ENCODE measurements at places on chromosomes 7 and 10.

DNA sequence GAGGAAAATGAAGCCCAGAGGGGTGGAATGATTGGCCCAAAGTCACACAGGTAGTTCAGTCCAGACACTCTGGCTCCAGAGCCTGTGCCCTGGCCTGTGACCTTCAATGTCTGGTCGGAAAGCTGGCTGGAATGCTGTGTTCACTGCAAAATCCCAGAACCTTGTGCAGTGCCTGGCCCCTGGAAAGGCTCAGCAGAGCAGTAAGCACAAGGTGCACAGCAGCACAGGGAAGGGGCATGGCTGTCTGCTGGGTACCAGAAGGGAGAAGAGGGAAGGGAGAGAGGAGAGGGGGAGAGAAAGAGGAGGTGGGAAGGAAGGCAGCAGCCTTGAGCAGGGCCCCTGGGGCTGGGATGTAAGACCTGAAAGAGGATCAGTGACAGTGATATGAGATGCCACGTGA is 28.4 kb upstream of the C10orf71 start:
- DNase-seq: no peak

DNA sequence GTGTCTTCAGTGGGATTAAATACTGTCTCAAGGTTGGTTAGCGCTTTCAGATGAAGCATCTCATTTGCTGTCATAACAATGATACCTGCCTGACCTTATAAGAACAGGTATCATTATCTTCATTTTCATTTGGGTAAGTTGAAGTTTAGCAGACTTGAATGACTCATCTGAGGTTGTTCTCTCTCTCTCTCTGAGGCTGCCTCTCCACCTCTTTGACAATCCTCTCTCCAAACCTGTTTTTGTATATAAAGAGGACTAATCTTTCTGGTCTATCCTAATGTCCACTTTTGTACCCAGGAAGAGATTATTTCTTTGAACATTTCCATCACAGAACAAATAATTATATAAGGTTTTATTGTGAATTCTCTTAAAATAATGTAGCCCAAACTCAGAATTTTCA is 291.4 kb downstream of the KLF6 start:
- DNase-seq: no peak

DNA sequence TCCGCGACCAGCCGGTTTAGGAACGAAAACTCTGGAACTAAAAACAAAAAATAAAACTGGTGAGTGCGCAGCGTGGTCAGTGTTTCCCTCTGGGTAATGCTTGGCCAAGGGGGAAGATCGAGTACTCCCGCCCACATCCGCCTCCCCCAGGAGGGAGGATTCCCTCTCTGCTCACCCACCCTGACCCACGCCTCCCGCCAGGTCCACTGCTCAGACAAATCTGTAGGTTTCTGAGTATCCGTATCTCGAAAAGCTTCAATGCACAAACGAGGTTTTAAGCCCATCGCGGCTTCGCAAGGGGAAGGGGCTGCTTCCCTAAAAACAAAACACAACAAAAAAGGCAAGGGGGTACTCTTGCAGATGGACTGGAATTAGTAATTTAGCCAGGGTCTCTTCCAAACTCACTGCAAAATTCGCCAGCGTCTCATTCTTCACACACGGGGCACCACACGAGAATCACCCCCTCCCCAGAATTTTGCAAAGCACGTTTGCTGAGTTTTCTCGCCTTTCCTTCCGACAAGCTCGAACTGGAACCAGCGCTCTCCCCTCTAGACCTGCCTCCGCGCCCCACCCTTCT is 75.2 kb downstream of the INSIG1 start:
- no peak for DNase-seq

DNA sequence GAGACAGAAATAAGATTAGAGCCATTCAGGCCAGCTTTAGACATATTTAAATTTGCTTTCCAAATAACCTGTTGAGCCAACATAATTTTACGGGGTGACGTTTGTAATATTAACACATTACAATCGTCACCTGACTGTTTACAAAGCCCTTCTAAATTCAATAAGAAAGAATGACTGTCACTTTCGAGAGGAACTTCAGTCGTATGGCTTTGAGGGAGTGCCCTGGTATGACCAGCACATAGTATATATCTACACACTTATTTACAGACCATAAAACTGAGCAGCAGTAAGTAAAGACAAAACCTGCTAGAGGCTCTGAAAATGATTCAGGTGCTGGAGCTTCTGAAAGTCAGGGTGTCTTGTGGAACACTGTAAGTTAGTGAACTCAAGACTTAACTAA is 62.4 kb downstream of the BLNK start:
- no peak for DNase-seq

GRCh38 chr10:3805791-3806461 is 20.9 kb upstream of the KLF6 start:
- DNase-seq: peak; percentile 68

GRCh38 chr10:127618797-127619196 is 69.7 kb downstream of the NPS start:
- DNase-seq: no peak

- peak; percentile 60 for DNase-seq
These were observed 1.1 kb downstream of the REEP3 start for GRCh38 chr10:63522277-63522687.

- DNase-seq: peak; percentile 89
These were observed 158.8 kb downstream of the SH3PXD2A start for GRCh38 chr10:103696411-103697145.

DNA sequence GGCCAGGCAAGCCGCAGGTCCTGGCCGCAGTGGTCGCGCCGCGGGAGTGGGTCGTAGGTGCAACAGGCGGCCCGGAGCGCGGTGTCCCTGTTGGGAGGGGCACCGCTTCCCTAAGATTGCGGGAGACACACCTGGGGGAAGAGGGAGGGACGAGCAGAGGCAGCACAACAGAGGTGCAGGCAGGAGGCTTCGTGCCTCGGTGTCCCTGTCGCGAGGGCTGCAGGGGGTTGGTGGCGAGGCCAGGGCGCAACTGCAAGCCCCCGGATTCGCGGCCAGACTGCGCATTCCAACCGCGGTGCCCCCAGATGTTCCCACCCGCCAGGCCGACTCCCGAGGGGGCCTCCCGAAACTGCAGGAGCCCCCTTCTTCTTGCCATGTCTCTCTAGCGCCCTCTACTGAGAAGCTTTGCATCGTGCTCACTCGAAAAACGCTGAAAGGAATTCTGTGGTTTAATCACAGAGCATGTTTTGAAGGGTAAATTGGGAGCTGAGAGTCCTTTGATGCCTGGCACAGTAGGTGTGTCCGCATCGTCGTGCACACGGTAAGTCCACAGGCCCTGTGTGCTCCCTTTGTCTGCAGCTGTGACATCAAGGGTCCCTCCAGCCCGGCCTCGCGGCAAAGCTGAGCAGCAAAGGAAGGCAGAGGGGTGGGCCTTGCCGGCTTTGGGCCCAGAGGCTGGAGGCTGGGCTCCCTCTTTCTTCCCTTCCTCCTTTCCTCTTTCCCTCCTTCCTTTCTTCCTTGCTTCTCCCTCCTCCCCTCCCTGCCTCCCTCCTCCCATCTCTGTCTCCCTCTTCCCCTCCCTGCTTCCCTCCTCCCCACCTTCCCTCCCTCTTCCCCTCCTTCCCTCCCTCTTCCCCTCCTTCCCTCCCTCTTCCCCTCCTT is 6.2 kb upstream of the MBL2 start:
- DNase-seq: peak; percentile 67

DNA sequence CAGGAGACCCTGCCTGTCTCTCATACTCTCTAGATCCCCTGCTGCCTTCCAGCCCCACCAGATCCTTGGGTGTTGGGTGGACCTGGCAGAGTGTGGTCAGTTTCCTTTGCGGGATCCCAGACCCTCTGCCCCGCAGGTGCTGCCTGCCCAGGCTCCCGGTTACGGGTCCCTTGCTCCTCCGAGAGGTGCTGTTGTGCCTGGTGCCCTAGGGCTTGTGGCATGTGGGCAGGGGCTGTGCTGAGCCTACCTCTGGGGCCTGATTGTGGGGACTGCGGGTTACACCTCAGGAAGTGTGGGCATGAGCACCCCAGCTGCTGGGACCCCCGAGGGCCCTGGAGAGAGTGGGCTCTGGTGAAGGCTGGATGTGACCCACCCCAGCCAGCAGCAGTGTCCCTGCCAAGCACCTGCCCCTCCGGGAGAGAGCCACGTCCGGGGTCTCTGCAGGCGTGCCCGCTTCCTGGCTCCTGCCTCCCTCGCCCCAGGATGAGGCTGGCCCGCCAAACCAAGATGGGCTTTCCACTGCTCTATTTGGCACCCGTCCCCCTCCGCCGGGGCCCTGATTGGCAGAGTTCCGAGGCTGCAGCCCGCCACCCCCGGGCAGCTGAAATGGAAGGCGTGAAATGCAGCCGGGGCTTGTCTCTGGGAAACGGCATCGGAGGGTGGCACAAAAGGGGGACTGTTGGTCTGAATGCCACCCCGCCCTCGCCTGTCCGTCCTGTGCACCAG is 17.0 kb downstream of the CLIP2 start:
- peak; percentile 53 for DNase-seq

DNA sequence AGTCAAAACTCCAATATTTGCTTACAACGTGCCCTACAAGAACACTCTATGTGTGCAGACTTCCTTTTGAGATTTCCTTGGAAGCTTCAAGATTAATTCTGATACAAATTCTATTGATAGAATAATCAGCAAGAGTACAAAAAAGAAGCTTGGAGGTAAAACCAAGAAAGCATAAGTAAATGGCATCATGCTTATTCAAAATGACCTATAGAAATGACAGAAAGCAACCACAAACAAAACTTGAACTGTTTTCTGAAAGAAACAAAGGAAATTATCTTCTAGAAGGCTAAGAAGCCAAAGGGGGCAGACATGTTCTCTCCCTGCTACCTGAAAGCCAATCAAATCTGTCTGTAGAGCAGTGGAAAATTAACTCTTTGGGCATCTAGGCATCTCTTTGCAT is 73.0 kb downstream of the CTNNA3 start:
- no peak for DNase-seq

- DNase-seq: no peak
These were observed 47.0 kb downstream of the KIAA1217 start for GRCh38 chr10:24255881-24256311.

- DNase-seq: no peak
These were observed 96.1 kb upstream of the BMPER start for GRCh38 chr7:33809228-33809627.

- peak; percentile 24 for DNase-seq
These were observed 280.9 kb upstream of the LYZL1 start for GRCh38 chr10:29007748-29008610.

- no peak for DNase-seq
These were observed 76.4 kb downstream of the RELN start for GRCh38 chr7:103912891-103913605.

DNA sequence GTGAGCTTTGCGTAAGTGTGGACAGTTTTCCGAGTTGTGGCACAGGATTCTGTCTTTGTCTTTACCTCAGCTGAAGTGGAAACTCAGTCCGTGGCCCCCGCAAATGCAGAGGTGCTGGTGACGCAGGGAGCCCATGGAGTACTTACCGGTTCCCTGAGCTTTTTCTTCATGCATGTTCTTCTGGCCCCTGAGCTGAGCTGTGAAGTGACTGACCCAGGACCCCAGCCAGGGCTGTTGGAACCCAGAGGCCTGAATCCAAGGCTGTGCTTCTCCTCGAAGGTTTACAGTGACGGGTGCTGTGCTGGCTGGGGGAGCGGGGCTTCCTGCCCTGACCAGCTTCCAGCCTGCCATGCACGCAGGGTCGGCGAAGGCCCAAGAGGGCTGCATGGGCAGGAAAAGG is 223.5 kb downstream of the GLRX3 start:
- DNase-seq: no peak

DNA sequence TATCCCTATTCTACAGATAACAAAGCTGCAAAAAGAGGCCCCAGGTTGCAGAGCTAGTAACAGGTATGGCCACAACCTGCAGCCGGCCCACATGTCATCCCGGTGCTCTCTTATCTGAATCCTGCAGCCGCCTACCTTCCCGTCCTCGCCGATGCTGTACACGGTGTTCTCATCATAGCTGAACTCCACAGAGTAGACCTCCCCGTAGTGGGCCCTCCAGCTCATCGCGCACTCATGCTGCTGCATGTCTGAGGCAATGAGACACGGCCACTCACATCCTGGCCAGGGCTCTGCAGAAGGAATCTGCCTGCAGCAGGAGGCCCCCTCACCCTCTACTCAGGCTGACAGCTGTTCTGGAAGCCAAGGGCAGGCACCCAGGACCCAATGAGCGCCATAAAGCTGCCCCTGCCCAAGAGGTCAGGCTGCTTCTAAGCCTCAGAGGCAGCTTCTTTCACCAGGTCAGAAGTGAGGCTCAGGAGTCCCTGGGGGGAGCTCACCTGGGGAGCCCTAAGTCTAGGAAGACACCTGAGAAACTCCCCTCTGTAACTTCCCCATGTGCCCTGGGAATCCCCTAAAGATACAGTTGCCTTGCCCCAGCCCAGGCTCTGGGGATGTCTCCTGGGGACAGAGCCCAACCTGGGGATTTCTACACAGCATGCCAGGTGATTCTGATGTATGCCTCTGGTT is 17.9 kb upstream of the CYREN start:
- DNase-seq: no peak

DNA sequence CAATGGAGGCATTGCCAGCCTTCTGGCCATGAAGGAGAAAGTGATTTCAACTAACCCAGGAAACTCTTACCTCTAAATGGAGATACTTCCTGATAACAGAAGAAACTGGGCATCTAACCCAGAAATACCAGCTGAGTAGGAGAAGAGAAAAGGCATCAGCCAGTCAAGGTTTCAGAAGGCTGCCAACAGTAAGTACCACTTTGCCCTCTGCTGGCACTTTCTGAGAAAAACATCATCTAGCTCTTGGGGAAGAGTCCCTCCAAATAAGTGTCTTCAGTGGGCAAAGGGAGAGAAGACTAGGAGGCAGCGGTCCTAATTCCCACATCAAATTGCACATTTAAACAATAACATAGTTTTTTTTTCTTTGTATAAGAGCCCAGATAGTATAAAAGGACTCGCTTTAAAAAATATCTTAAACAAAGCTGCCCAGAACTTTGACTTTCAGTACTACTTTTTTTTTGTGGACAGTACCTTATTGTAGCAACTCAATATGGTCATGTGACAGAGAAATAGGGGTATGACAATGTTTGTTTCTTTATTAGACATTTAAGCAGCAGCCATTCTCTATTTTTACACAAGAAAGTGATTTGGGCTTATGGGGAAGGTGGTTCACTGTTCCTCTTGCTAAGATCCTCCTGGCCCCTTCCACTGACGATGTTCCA is 157.3 kb downstream of the CTTNBP2 start:
- DNase-seq: peak; percentile 82

- no peak for DNase-seq
These were observed 229.9 kb downstream of the MAD1L1 start for GRCh38 chr7:2002561-2003450.

GRCh38 chr7:38507384-38507783 is 123.8 kb downstream of the AMPH start:
- no peak for DNase-seq

DNA sequence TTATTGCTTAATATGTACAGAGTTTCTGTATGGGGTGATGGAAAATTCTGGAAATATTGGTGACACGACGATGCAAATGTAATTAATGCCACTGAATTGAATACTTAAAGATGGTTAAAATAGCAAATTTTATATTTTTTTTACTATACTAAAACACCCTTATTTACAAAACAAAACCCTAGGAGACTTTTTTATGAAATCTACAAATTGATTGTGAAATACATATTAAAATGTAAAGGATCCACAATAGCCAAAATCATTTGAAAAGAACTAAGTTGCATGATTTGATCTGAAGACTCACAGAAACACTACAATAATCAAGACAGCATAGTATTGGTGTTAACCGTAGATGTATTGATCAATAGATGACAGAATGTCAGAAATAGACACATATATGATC is 252.0 kb downstream of the GRM8 start:
- DNase-seq: no peak

Measured in hematopoietic multipotent progenitor cell treated with erythropoietin and hydrocortisone succinate and interleukin-3 and kit ligand, for 4 days (in vitro differentiated cells).